ENCODE measurements at places on chromosomes 12 and 14. TPM values are rescaled to one million over a fixed set of nuclear protein-coding genes. Genes with fewer than 3 reads are reported as not detected.

The PLXNC1 gene
- 1.1 TPM for total RNA-seq

The FAM186B gene
- 1.2 TPM for total RNA-seq

The KRT7 gene
- total RNA-seq = 18.8 TPM

The ASPG gene
- total RNA-seq = 282 TPM

The PTCSC3 gene
- total RNA-seq = not detected

The TAS2R42 gene
- total RNA-seq = not detected

The DAAM1 gene
- 20.7 TPM for total RNA-seq

The LHX5 gene
- not detected for total RNA-seq

The TBC1D30 gene
- total RNA-seq = 2.1 TPM

The CPM gene
- total RNA-seq = 45.2 TPM

The ACRBP gene
- total RNA-seq = 3.2 TPM

The MEG3 gene
- 26.7 TPM for total RNA-seq

The LTA4H gene
- 17.7 TPM for total RNA-seq

The RHOJ gene
- total RNA-seq = 1.8 TPM

The C14orf39 gene
- total RNA-seq = not detected

The FAM234B gene
- 4.4 TPM for total RNA-seq

The NPAS3 gene
- total RNA-seq = not detected

The ANO4 gene
- total RNA-seq = 0.35 TPM

DNA sequence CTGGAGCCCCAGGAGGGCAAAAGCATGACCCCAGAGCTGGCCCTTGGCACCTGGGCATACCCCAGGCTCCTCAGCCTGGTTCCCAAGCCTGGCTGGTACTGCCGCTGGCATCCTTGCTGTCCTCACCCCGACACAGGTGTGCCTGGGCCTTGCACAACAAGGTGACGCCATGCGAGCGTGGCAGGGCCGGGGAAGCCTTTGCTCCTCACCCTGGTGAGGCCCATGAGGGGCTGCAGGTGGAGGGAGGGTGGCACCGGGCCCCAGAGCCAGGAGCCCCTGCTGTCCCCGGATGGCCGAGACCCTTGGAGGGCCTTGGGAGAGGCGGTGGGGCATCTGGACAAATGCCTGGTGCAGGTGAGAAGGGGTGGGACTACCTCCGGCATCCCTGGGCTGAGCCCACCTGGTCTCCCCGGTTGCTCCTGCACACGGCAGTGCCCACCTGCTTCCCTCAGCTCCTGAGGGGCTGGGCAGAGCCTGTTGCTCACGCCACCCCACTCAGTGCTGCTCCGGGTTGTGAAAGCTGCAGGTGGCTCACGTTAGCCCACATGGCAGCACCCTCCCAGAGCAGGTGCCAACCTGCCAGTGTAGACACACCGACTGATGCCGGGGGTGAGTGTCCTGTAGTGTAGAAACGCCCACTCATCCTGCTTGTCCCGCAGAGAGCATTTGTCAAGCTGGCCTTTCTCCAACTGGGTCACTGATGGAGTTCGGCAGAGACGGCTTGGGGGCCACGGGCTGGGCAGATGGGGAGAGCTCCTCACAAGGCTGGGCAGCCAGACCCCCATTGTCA, 24.6 kb upstream of the KIF26A start:
- DNase-seq = peak; percentile 50

- DNase-seq = no peak
Observed at GRCh38 chr14:101004954-101005353, 101.4 kb upstream of the RTL1 start.

GRCh38 chr12:67909681-67910080, 79.6 kb upstream of the IFNG-AS1 start:
- DNase-seq = no peak

GRCh38 chr14:23104070-23104590, 659 bp downstream of the CIROP start:
- peak; percentile 30 for DNase-seq

- DNase-seq = no peak
Observed at GRCh38 chr14:92726135-92726932, 22.1 kb downstream of the LGMN start.

DNA sequence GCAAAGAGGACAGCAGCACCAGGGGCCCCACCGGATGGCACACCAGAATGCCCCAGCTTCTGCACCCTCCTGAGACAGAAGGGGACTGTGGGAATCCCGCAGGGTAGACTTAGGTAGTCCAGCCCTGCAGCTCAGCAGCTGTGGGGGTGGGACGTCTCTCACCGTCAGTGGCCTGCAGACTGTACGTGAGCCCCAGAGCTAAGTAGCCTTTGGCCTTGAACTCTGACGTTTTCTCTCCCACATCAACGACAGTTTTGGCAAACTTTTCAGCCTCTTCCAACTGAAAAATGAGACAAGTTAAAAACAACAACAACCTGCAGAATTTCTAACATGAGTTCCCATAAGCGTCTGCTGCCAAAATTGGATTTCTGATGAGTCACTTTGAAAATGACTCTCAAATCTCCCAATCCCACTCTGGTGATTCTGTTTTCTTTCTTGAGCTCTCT, 161.4 kb downstream of the TTC7B start:
- no peak for DNase-seq

- no peak for DNase-seq
Observed at GRCh38 chr14:63454863-63455622, 88.1 kb downstream of the PPP2R5E start.

DNA sequence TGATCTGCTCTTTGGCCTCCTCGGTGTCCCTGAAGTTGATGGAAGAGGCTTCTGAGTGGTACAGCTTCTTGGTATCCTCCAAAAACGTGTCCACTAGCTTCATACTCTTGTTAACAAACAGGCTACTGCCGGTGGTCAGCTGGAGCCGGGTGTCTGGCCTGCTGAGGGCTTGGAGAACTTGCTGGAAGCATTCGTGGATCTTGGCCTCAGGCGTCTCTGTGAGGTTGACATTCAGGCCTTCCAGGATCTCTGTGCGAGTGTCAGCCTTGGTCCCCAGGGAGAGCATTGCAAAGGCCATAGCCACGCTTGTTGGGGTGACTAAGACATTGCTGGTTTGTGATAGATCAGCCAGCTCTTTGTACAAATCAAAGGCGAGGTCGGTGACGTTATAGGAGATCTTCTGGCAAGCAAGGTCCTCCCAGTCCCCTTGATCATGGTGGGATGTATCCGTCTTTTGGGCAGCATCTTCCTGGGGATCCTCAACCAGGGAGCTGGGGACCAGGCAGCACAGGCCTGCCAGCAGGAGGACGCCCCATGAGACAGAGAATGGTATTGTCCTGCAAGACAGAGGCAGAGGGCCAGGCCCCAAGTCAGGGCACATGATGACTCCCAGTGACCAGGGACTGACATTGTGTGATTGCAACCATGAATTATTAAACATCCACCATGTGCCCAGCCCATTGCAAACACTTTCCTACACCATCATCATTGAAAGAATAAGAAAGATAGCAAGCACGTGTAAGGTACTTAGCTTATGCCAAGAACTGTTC, 22.1 kb downstream of the SERPINA1 start:
- peak; percentile 29 for DNase-seq

GRCh38 chr12:16506394-16506793, 99.6 kb downstream of the LMO3 start:
- no peak for DNase-seq

- no peak for DNase-seq
Observed at GRCh38 chr14:44113769-44114730, 393.0 kb downstream of the FSCB start.

- DNase-seq = no peak
Observed at GRCh38 chr12:5492562-5492961, 60.7 kb downstream of the NTF3 start.

GRCh38 chr12:115383668-115384067, 699.7 kb upstream of the TBX3 start:
- DNase-seq = no peak

- DNase-seq = no peak
Observed at GRCh38 chr12:105897311-105897725, 241.4 kb downstream of the NUAK1 start.

- no peak for DNase-seq
Observed at GRCh38 chr12:56161690-56162351, 3.7 kb downstream of the MYL6 start.

DNA sequence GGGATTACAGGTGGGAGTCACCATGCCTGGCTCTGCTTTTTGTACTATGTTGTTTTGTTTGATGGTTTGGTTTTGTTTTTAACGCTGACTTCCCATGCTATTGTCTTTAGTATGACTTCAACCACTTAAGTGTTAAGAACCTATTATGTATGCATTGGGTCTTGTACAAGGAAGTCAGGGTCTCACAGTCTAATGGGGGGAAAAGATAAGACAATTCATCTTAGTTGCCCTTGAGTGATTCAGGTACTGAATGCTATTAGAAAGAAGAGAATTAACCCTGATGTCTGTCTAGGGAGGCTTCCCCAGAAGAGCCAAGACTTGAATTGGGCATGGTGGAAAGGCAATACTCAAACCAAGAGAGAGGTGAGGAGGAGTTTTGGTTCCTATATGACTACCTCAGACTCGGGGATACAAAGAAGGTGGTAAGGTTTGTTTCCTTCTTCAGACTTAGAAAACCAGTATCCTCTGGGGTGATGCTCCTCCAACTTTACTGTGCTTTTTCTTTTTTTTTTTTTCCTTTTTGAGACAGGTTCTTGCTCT, 64.6 kb downstream of the SUSD6 start:
- DNase-seq = no peak

DNA sequence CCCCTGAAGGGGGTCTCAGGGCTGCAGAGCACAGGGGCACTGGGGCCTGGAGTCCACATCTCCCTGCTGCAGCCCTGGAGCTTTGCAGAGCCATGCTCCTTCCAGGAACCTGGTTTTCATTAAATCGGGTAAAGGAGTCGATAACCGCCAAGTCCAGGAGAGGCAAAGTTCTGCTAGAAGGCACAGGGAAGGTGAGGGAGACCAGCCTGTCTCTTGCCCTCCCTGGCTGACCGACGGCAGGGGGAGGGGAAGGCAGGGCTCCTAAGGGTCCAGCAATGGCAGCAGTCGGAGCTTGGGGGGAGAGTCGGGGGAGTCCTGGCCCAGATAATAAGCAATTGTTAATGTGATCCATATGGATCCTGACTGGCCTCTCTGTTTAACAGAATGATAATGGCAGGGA, 3.0 kb downstream of the FIGNL2 start:
- DNase-seq = no peak

DNA sequence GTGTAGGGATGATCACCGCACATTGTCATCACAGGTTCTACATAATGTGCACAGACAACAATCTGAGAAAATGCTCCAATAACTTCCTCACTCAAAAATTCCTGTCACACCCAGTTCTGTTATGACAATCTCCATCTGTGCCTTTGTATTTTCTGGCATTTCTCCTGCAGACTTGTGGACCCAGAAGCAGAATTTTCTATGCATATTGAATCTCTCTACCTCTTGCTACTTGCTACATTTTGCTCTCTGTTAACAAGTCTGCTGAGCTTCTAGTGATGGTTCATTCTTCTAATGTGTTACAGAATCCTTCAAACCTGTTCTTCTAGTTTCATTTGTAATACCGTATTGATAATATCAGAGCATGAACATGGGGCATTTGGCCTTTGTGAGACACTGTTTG, 127.8 kb upstream of the PTPRQ start:
- DNase-seq = no peak

DNA sequence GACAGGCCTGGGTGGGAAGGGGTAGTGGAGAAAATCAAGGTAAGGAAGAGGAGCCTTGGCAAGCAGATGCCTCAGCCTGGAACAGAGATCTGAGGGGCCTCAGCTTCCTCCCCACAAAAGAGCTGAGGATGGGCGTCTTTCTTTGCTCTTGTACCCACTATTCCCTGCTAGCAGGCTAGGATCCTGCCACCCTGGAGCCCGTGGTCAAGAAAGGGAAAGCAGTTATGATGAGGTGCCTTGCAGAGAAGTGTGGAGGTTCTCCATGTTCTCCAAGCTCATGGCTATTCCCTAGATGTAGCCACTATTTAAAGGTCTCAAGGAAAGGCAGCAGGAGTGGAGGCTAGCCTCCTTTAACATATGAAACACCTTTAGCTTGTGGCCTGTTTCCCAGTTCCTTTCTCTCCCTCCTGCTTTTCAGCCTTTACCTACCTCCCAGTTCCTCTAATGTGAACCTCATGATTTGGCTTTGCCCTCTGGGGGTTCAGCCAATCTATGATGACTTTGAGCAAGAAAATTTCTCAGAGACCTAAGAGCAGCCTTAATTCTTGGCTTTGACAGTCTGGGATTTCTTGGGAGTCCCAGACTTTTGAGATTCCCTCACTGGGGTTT, 1.1 kb downstream of the IKZF4 start:
- no peak for DNase-seq

GRCh38 chr12:121245031-121245430, 35.1 kb downstream of the P2RX4 start:
- DNase-seq = no peak

DNA sequence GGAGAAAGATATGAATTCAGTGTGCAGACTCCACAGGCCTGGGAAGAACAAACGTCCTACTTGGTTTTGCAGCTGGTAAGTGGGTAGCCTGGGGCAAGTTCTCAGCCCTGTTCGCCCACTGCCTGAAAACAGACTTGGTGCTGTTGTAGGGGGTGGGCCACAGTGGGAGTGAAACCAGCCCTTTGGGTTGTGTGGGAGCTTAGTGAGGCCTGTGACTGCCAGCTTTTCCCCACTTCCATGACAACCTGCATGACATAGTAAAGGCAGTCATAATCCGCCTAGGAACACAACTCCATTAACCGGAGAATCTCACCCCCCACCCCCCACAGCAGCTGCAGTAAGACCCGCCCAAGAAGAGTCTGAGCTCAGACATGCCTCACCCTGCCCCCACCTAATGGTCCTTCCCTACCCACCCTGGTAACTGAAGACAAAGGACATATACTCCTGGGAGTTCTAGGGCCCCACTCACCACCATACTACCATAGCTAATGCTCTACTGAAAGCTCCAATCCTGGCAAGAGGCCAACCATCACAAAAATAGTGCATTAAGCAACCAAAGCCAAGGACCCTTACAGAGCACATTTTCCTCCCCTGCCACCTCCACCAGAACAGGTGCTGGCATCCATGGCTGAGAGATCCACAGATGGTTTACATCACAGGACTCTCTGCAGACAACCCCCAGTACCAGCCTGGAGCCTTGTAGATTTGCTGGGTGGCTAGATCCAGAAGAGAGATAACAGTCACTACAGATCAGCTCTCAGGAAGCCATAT, 39.8 kb upstream of the LMNTD1 start:
- no peak for DNase-seq

DNA sequence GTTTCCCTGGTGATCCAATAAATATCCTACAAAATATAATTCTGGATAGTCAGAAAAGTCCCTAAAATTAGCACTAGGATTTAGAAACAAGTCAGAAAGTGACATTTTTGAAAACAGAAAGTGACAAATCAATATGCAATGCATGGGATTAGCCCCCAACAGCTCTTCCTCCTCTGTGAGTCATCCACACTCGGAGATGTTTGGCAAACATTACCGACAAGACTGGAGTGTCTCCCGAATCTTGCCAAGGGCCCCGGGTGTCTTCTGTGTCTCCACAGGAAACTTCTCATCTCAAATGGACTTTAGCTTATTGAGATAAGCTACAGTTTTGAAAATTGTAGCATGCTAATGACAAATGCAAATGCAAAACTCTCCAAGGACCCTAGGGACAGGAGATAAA, 398.9 kb upstream of the CCDC196 start:
- DNase-seq = no peak

- no peak for DNase-seq
Observed at GRCh38 chr12:95198914-95199313, 18.4 kb downstream of the FGD6 start.

- DNase-seq = no peak
Observed at GRCh38 chr14:100416081-100416680, 93.0 kb downstream of the SLC25A47 start.

- DNase-seq = no peak
Observed at GRCh38 chr14:61839507-61839906, 77.3 kb downstream of the SNAPC1 start.
